ENCODE measurements at places on chromosomes 5 and 9.

DNA sequence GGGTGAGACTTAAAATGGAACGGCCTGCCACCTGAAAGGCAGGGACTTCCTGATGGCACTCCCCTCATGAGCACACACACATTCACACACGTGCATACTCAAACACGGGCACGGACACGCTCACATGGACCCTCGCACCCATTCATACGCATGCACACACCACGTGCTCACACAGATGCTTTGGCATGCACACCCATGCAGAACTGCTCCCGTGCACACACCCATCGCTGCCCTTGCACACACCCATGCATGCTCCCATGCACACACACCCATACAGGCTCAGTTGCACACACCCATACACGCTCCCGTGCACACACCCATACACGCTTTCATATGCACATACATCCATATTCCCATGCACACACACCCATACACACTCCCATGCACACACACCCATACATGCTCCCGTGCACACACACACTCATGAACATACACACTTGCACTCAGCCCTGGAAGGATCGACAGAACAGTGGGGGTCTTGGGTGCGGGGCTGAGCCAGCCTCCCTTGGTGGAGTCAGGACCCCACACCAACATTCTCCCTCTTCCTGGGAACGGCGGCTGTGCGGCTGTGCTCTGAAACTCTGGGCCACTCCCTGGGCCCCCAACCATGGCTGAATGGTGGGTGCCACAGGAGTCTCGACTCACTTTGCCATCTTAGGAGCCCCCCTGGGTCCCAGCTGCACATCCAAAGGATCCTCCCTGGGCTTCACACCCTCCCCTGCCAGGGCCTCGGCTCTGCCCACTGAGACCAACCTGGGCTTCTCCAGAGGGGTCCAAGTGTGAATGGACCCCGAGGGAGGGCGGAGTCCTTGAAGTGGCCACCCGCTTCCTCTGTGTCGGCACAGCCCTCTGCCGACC lies 115.2 kb downstream of the RXRA start:
- DNase-seq: no peak

DNA sequence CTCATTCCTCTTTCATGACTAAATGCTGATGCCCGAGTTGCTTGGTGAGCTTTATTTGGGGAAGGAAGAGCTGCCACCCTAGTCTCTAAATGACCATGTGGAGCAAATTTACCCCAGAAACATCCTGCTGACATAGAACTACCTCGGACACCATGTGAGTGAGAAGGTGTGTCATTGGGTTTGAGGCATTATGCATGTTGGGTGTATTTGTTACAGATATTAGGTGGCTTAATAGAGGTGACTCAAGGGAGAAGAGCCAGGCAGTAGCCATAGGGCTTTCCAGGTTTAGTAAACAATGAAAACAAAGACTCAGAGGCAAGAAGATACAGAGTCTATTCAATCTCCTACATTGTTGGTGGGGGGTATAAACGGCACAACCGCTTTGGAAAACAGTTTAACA lies 581.5 kb downstream of the CCDC171 start:
- no peak for DNase-seq

DNA sequence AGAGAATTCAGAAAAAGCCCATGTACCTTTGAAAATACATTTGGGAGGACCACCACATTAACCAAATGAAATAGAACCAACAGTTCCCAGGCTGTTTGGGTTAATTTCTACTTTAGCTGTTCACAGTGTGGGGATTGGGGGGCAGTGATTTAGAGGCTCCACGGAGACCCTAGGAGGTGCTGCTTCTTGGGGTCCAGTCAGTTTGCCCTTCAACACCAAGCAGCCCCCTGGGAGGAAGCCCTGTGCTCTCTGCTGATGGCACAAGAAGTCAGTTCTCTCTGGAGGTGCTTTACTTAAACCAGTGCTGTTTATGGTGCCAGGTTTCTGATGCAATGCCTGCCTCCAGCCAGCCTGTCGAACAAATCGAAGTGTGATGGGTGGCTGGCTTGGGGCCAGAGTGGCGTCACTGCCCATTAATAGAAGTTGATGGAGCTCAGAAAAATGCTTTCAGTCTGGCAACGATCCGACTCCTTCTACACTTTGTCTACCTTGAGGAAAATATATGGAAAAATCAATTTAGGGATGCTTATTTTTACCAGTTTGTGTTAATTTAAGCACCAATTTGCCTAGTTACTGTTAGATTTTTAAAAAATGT lies 134.0 kb downstream of the SNX18 start:
- peak; percentile 8 for DNase-seq

GRCh38 chr9:70534061-70534460 lies 119.6 kb upstream of the KLF9 start:
- no peak for DNase-seq

DNA sequence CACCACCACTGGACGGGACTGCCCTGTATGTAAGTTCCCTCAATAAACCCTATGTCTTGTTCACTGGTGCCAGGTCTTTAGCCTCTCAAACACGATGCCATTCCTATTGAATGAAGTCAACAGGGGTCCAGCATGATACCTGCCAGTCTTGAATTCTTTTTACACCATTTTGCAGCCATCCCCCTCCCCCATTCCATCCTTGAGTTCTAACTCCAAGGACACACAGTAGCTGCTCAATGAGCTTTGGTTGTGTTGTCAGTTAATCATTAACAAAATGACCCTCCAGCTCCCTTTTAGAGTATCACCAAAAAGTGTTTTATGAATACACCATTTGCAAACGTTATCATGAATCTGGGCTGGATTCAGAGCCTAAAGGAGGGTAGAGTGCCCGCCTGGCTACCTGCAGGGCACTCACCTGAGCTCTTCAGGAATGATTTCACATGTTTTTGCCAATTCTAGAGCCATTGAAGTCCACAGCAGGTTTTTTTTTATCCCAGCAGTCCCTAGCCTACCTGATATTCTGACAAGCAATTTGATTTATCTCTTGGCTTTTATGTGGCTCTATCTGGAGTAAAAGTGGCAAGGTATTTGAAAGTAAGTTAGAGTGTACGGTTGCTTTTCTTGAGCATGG lies 271.8 kb downstream of the SMARCA2 start:
- DNase-seq: no peak

- DNase-seq: no peak
Observed at GRCh38 chr5:85515588-85515987, 1102.2 kb upstream of the COX7C start.

- peak; percentile 68 for DNase-seq
Observed at GRCh38 chr5:1666812-1667588, 132.6 kb downstream of the MRPL36 start.

GRCh38 chr5:171639966-171640365 lies 145.7 kb upstream of the SMIM23 start:
- DNase-seq: no peak

DNA sequence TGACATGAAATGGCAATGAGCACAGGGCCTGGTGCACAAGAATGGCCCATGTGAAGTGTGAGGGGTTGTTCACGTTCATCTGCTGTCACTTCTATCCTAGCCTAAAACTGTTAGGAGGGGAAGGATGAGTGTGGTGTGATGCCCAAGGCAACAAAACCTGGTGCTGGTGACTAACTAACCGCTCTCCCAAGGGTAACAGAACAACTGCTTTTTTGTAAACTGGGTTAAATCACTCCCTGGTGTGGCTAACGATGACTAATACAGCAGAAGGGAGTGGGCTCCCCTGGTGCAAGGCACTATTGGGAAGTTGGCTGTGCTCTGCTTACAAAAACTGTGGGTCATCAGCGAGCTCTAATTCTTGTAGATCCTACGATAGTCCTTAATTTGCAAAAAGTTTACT lies 103.2 kb upstream of the VCAN start:
- no peak for DNase-seq

- DNase-seq: no peak
Observed at GRCh38 chr5:126355940-126356339, 67.3 kb upstream of the GRAMD2B start.

DNA sequence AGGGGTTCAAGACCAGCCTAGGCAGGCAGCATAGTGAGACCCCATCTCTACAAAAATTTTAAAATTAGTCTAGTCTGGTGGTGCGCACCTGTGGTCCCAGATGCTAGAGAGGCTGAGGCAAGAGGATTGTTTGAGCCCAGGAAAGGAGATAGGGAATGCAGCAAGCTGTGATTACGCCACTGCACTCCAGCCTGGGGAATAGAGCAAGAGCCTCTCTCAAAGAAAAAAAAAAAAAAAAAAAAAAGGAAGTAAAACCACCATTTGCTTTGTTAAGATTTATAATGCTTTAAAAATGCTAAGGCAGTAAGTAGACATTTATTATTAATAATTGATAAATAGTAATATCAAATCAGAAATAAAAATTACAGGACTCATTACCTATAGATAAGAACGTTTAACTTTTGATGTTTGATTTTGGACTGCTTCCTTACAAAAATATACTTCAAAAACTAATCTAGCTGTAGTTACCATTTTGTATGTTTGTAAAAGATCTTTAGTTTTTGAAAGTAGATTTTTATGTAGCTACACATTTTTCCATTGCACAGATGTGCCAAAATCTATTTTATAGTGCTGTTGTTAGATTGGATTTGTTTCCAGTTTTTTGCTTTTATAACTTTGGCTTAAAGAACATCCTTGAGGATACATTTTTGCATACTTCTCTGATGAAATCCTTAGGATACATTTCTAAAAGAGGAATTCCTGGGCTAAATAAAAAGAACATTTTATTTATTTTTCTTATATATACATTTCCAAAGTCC lies 86.4 kb downstream of the INIP start:
- DNase-seq: no peak

DNA sequence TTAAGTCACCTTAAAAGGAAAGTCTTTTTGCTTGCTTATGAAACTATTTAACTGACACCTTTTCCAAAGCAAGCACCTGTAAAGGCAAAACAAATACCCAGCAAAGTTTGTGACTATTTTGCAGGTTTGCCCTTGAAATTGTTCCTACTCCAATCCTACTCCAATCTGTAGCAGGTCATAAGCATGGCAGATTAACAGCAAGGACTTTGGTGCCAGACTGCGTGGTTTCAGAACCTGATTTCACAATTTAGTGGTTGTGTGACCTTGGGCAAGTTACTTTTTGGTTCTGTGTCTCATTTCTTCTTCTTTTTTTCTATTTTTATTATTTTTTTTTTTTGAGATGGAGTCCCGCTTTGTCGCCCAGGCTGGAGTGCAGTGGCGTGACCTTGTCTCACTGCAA lies 282.1 kb downstream of the RFX3 start:
- no peak for DNase-seq

DNA sequence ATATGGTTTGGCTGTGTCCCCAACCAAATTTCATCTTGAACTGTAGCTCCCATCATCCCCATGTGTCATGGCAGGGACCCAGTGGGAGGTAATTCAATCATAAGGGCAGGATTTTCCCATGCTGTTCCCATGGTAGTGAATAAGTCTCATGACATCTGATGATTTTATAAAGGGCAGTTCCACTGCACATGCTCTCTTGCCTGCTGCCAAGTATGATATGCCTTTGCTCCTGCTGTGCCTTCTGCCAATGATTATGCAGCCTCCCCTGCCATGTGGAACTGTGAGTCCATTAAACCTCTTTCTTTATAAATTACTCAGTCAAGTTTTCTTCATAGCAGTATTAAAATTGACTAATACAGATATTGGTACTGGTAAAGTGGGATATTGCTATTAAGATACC lies 42.4 kb downstream of the MARCHF11 start:
- no peak for DNase-seq

GRCh38 chr9:135968083-135968476 lies 6.9 kb upstream of the UBAC1 start:
- no peak for DNase-seq

DNA sequence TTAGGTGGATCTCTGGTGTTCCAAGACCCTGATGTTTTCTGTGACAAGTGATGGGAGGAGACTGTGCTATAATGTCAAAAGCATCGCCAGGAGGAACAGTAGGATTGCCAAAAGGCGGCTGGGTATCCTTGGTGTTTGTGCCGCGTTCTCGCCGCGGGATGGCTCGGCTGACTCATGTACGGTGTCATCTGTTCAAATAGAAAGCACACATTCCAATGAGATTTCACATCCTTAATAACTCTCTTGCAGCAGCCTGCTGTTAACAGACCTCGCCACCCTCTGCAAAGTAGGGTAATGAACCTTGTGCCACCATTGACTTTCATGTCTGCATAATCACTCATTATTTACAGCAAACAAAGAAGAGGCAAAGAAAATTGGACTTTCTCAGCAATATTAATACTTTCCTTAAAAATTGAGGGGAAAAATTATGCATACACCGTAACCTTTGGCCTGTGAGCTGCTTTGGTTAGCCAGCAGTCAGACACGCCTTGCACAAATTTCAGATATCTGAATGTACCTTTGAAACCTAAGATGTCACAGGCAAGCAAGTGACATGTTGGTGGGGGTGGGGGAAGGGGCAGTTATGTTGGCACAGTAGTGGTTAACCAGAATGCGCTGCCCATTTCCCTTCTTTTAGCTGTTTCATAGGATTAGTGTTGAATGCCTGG lies 289.4 kb downstream of the EFNA5 start:
- DNase-seq: no peak

DNA sequence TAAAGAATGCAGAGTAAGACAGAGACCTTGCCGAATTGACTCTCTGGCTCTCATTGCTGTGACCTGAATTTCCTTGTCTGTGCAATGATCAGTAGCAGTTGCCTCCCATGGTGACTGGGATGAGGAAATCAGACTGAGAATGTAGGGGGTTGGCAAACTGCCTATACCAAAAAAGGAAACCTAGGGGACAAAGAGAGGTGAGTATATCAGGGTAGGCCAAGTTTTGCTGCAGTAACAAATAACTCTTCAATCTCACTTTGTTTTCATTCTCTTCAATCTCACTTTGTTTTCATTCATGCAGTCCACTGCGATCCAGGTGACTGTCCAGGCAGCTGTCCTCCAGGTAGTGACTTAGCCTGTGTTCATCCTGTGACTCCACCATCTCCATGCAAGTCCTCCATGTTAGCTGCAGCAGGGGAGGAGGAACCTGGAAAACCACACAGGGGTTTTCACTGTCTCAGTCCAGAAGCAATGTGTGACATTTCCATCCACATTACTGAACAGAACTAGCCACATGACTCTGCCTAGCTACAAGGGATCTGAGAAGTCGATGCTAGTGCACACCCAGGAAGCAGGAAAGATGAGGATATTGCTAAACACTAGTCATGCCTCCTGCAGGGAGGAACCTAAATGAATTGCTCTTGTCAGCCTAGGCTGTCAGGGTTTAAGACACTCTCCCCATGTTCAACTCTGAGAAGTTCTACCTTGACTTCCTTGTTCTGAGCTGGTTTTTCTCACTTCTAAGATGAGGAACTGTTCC lies 26.0 kb downstream of the TMEM174 start:
- DNase-seq: no peak

GRCh38 chr9:72681283-72681630 lies 159.8 kb downstream of the TMC1 start:
- DNase-seq: peak; percentile 91
